Activated CD8-positive, alpha-beta memory T cell treated with anti-CD3 and anti-CD28 coated beads for 24 hours (primary cell): ENCODE measurements at places on chromosomes 4 and X.

GRCh38 chr4:150280081-150280895, 202.0 kb downstream of the DCLK2 start:
- no peak for DNase-seq

GRCh38 chr4:86155766-86156165, 204.1 kb downstream of the MAPK10 start:
- DNase-seq = no peak

DNA sequence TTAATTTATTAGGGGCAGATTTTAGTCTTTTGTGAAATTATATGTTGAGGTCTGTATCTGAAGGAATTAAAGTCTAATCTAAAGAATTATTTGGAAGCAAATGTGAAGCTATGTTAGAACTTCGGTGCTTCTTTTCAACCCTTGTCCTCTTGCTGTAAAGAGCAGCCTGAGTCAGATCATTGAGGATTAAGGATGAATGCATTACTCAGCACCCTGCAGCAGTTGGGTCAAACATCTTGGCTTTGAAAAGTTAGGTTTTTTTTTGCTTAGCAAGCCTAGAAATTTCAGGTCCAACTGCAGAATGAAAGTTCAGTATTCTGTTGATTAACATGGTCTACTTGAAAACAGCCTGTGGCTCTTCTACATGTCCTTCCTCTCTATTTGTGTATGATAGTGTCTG, 57.6 kb downstream of the SLC4A4 start:
- DNase-seq = no peak

DNA sequence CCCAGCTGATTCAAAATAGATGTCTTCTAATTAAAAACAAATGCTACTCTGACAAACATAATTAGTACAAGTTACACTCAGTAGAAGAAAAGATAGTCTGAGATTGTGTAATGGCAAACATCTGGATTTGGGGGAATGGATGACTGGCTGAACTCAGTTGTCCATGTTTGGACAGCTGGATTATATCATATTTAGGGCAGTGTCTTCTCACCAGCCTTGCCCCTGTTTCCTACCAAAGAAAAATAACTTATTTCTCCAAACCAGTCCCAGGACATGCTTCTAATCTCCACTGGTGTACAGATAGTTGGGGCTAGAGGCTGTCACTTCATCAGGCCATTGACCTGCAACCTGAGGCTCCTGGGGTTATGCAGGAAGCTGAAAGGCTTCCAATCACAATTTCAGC, 237.3 kb downstream of the USP46 start:
- no peak for DNase-seq

GRCh38 chr4:11028334-11028733, 343.8 kb upstream of the CLNK start:
- no peak for DNase-seq

DNA sequence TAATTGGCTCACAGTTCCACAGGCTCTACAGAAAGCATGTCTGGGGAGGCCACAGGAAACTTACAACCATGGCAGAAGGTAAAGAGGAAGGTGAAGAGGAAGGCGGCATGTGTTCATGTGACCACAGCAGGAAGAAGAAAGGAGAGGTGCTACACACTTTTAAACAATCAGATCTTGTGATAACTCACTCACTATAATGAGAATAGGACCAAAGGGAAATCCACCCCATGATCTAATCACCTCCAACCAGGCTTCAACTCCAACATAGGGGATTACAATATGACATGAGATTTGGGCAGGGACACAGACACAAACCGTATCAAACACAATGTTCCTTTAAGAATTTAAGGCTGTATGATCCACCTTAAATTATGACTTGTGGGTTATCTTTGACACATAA, 10.5 kb upstream of the PGM2 start:
- DNase-seq = no peak

DNA sequence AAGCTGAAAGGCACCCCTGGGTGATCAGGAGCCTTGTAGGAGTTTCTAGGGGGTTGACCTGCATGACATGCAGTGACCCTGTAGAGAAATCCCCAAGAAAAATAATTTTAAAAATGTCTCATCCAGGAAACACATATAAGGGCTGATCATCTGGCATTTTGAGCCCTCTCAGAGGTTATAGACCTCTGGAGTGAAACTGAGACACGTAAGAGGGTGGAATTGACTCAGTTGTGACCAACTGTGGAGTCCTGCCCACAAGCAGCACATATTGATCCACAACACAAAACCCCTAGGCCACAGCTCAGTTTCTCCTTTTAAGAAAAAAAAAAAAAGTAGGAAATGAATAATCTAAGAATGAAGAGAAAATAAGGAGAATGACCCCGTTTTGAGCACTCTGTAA, 32.5 kb upstream of the MTMR8 start:
- DNase-seq = no peak

DNA sequence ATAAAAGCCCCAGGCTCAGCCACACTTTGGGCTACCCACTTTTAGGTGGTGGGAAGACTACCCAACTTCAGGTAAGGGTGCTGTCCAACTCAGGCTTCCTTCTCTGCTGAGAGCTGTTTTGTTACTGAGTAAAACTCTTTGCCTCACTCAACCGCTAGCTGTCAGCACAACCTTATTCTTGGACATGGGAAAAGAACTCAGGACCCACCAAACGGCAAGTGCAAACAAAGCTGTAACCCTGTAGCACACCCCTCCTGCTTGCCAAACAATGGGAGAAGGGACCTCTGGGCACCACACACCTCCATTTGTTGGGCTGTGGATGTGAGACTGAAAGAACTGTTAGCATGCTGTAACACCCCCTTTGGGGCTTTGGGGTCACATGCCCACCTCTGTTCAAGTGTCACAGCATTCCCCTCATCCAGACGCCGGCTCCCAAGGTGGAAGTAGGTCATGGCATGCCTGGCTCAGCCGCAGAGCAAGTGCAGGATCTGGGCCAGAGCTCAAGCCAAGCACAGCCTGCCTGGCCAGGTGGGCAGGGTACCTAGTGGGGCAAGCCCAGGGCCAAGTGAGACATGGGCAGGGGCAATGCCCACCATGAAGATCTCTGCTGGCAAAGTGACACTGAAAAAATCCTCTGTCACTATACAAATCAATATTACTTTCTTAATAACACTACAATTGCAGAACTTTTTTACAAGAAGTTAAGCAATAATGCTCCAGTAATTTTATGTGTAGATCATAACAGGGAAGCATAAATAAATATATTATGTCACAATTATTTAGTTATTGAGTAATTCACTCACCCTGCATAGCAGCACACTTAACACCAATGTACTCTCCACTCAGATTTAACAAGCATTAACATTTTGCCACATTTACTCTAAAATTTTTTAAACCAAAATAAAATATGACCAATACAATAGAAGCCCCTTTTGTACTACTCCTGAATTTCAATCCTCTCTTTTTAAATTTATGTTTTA, 107.2 kb downstream of the TBCK start:
- no peak for DNase-seq

- no peak for DNase-seq
Observed at GRCh38 chr4:79788884-79789283, 284.1 kb downstream of the ANTXR2 start.

- no peak for DNase-seq
Observed at GRCh38 chrX:68717196-68717595, 69.7 kb downstream of the STARD8 start.

GRCh38 chr4:128768373-128768996, 41.0 kb upstream of the JADE1 start:
- DNase-seq = no peak

DNA sequence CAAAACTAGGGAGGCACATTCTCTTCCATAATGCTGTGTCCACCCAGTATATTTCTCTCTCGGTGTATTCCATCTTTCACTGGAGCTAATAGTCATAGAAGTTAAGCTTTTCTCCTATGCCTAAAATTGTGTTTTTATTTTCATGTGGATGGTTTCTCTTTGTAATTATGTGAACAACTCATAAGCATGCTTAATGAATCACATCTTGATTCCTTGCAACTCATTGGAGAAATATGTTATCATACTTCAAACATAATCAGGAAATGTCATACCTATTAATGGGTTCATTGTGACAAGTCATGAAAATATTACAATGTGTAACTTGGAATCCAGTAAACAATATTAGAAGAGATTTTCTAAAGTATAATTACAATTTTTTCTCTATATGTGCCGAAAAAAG, 186.3 kb downstream of the SLC7A11 start:
- DNase-seq = no peak

DNA sequence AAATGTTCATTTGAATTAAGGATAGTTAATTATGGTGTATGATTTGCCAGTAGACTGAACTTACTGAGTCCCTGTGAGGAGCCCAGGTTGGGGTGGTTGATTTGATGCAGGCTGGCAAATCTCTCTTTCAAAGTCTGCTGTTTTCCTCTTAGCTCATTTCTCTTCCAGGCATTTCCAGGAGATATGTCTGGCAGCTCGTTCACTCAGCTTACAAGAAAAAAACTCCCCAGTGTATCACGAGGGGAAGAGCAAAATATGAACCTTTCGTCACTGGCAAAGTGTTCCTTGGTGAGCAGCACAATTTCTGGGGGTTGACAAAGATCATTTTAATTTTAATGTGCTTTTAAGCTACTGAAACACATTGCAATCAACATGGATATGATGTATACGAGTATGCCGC, 244.2 kb downstream of the CBLL2 start:
- DNase-seq = no peak

GRCh38 chrX:53239474-53239873, 14.5 kb upstream of the KDM5C start:
- peak; percentile 86 for DNase-seq

GRCh38 chr4:185395238-185395955, at the start of gene LRP2BP:
Gene LRP2BP, minus strand, starts transcription at chr4:185395924. Its CDS starts 17,738 bp downstream, at chr4:185378186.
- DNase-seq = no peak

DNA sequence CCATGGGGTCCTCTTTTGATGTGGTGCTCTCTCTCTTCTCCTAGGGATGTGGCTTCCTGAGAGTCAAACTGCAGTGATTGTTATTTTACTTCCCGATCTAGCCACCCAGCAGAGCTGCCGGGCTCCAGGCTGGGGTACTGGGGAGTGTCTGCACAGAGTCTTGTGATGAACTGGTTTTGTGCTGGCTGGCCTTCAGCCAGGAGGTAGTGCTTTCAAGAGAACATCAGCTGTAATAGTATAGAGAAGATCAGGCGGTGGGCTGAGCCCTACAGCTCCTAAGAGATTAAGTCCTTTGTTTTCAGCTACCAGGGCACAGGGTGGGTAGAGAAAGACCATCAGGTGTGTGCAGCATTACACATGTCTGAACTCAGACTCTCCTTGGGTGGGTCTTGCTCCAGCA, 59.0 kb upstream of the AGTR2 start:
- DNase-seq = no peak

DNA sequence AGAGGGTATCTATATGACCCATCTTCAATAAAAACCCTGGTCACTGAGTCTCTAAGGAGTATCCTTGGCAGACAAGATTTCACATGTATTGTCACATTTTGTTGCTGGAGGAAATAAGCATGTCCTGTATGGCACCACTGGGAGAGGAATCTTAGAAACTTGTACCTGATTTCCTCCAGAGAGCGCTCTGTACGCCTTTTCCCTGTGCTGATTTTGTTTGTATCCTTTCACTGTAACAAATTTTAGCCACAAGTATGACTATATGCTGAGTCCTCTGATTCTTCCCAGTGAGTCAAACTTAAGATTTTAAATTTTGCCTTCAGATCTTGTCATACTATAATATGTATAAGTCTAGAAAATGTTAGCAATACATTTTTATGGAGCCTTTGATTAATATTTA, 102.8 kb downstream of the ITIH6 start:
- no peak for DNase-seq

DNA sequence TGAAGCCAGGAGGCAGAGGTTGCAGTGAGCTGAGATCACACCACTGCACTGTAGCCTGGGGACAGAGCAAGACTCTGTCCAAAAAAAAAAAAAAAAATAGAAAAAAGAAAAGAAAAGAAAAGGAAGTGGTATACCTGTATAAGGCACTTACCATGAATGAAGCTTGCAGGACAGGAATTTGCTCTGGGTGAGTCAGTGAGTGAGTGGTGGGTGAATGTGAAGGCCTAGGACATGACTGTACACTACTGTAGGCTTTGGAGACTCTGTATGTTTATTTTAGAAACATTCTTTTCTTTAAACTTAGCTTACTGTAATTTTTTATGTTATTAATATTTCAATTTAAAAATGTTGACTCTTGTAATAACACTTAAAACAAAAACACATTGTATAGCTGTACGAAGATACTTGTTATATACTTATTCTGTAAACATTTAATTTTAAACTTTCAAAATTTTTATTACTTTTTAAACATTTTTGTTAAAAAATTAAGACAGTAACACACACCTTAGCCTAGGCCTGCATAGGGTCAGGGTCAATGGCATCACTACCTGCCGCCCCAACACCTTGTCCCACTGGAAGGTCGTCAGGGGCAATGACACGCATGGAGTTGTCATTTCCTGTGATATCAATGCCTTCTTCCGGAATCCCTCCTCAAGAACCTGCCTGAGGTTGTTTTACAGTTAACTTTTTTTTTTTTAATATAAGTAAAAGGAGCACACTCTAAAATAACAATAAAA, 78.7 kb downstream of the CLNK start:
- no peak for DNase-seq

DNA sequence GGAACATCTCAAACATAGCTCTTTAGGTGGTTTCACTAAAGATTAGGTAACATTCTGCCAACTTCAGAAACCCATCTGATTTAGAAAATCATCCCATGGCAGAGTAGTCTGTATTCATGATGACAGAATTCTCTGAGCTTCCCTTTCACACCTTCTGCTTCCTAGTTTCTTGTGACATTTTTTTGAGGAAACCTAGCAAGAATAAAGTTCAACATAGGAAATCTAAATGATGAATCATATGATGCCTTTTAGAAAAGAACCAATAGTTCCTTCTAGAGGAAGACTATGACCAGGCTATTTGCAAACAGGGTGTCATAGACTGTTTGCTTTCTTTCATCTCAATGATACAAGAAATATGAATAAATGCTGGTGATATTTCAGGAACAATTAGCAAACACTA, 49.8 kb upstream of the CAMK2D start:
- DNase-seq = no peak

DNA sequence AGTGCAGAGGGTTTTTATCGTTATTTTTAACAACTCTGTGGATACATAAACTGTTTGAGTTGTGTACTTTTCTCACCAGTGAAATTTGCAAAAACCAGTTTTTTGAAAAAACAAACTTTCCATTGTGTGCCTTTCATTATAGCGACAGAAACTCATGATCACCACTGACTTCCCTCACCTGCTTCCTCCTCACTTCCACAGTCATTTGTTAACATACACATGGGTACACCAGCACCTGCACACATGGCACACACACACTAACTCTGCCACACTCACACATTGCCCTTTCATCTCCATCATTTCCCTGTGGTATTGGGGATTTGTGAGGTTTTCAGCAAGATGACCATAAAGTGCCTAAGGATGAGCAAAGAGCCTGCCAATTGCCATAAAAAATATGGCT, 20.6 kb downstream of the CLDN22 start:
- DNase-seq = no peak

DNA sequence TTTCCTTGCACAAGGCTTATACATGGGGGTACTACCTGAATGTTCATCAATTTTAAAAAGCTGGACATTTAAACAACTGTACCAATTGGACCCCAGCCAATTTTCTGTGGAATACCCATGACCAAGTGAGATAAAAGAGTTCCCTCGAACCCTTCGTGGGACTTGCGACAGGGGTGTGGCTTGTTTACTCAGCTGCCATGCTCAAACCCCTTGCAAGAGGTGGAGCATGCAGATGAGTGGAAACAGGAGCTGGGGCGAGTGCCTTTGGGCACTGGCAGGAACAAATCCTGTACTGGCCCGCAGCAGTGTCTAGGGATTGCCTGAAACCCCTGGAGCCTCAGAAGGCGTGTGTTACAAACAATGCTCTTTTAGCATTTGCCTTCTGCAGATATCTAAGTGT, 144.2 kb downstream of the PDHA2 start:
- DNase-seq = no peak
